ENCODE measurements at places on chromosomes 7 and 10.
A peak's percentile ranks its signal among the peaks of the same experiment; 100 is the strongest.

DNA sequence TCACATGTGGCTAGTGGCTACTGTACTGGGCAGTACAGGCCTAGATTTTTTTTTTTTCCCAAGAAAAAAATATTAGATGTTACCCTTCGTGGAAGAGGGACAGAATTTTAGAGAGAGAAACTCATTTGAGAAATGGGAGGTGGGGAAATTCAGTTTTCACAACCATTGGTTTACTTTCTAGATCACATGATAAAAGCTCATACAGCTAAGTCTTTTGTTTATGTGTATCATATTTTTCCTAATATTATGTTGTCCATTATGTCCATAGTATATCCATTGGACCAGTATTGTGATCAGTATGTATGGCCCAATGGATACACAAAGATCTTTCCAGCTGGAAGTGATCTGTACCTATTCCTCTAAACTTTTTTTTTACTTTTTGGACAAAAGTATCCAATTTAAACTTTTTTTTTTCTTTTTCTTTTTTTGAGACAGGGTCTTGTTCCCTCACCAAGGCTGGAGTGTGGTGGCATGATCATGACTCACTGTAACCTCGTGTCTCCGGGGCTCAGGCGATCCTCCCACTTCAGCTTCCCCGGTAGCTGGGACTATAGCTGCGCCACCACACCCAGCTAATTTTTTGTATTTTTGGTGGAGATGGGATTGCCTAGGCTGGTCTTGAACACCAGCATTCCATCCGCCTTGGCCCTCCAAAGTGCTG is 4.1 kb downstream of the CALU start:
- no peak overlapping the region for H3K4me3 ChIP-seq
- peaks cover 12% of the 10 kb centered on the region for H3K36me3 ChIP-seq
- H3K4me1 ChIP-seq = peaks cover 47% of the 10 kb centered on the region

DNA sequence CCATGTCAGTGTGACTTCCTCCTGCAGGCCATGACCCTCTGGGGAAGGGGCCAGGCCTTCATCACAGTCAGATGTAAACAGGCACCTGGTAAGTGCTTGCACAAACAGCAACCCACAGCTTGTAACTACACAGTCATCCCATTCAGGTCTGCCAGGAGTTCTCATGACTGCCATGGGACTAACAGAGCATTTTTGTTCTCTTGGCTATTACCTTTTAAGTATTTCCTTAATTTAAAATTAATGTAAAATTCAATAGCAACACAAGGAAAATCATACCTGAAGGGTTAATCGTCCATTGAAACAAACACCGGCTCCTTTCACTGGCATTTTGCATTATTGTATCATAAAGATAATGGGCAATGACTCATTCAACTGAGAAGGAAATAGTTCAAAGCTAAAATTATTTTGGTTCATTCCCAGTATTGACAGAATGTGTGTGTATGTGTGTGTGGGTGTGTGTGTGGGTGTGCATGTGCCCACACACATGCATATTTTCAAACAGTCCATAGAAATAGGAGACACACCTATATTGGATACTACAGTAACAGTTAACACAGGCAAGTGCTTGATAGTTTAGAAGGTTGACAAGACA is 307.9 kb downstream of the WDR11 start:
- peaks cover 3% of the 10 kb centered on the region for H3K4me1 ChIP-seq
- H3K27ac ChIP-seq = no peak overlapping the region
- H3K4me3 ChIP-seq = no peak overlapping the region
- DNase-seq = no peak
- H3K27me3 ChIP-seq = peaks cover 1% of the 10 kb centered on the region

- peak; percentile 18 for DNase-seq
- H3K4me1 ChIP-seq = no peaks in the 10 kb centered on the region
- H3K27me3 ChIP-seq = peaks cover 20% of the 10 kb centered on the region
- no peak overlapping the region for H3K4me3 ChIP-seq
- H3K27ac ChIP-seq = no peak overlapping the region
Measured at GRCh38 chr7:23938937-23939552, 229.0 kb downstream of the STK31 start.

- H3K4me1 ChIP-seq = no peaks in the 10 kb centered on the region
- no peaks in the 10 kb centered on the region for H3K36me3 ChIP-seq
- H3K27me3 ChIP-seq = peaks cover 16% of the 10 kb centered on the region
- DNase-seq = no peak
- no peak overlapping the region for H3K27ac ChIP-seq
- H3K4me3 ChIP-seq = no peak overlapping the region
Measured at GRCh38 chr7:37675749-37676148, 7.8 kb upstream of the GPR141 start.

DNA sequence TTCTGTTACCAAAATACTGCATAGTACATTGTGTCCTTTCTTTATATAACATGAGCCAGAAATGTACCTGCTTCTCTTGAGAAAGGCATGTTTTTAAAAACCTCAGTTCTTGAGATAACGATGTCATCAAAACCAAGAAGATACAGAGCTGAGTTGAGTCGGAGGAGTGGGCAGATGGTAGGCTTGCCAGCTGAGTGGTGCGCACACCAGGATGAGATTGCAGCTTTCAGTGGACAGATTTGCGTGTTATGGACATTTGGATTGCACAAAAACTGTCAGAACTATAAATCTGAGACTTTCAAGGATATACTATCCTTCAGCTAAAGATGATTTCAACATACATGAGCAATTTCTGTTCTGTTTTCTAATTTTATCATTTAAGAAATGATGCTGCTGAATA is 25.0 kb downstream of the PRKAR2B start:
- no peak overlapping the region for H3K27ac ChIP-seq
- H3K4me3 ChIP-seq = no peak overlapping the region
- H3K4me1 ChIP-seq = no peaks in the 10 kb centered on the region
- no peaks in the 10 kb centered on the region for H3K27me3 ChIP-seq
- H3K36me3 ChIP-seq = no peaks in the 10 kb centered on the region
- DNase-seq = no peak

DNA sequence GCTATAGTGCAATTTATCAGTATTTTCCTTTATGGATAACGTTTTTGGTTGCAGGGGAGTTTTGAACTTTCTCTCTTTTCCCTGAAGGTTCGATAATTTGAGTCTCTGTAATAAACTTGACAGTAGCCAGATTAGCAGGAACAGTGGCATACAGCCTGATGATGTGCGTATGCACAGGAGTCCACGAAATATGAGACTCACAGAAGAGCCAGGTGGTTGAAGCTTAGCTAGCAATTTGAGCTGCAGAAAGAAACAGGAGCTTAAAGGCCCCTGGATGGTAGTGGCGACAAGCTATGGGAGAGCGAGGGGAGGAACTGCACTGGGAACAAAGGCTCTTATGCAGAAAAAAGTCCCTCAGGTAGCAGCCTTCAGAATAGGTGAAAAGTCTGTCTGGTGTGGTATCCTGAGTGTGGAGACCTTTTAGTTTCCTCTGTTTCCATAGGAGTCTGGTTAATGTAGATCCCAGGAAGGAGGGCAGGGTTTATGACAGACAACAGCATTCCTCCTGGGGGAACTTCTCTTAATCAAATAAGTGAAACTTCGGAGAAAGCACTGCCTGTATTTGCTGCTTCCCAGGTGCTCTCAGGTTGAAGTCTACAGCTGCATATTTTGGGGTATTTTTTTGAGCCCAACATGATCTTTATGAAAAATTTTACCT is 32.7 kb downstream of the FANK1 start:
- no peak for DNase-seq
- H3K4me3 ChIP-seq = no peak overlapping the region
- H3K27ac ChIP-seq = no peak overlapping the region
- H3K4me1 ChIP-seq = no peaks in the 10 kb centered on the region

DNA sequence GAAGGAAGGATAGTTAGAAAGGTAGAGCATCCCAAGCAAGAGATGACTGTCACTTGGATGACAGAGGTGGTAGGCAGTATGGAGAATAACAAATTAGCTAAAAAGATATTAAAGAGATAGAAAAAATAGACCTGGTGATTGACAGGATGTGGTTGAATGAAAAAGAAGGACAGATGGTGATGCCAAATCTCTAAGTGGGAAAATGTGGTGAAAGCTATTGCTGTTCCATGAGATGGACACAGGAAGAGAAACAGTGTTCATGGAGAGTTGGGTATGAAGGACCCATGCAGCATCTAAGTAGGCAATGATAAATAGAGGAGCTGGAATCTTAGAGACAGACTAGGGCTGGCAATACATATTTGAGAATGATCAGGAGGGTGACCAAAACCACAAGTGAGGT is 30.7 kb downstream of the FAM13C start:
- no peak overlapping the region for H3K27ac ChIP-seq
- H3K4me1 ChIP-seq = no peaks in the 10 kb centered on the region
- no peak overlapping the region for H3K4me3 ChIP-seq
- DNase-seq = no peak
- no peaks in the 10 kb centered on the region for H3K36me3 ChIP-seq

DNA sequence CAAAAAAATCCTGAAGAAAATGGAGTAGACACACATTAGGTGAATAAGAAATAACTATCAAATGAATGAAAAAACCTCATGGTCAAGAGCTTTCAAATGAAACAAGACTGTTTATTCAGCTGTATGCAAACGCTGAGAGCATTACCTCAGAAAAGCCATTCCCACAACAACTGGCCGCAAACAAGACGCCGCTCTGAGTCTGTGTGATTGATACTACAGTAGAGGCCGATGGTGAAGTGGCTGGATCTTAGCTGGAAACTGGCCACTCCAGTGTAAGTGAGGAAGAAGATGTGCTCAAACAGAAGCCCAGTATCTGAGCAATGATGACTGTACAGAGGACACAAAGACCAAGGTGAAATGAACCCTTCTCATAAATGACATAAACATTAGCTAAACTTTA is 252.4 kb upstream of the GHITM start:
- peaks cover 13% of the 10 kb centered on the region for H3K27me3 ChIP-seq
- no peaks in the 10 kb centered on the region for H3K4me1 ChIP-seq
- no peak overlapping the region for H3K27ac ChIP-seq
- H3K4me3 ChIP-seq = no peak overlapping the region

DNA sequence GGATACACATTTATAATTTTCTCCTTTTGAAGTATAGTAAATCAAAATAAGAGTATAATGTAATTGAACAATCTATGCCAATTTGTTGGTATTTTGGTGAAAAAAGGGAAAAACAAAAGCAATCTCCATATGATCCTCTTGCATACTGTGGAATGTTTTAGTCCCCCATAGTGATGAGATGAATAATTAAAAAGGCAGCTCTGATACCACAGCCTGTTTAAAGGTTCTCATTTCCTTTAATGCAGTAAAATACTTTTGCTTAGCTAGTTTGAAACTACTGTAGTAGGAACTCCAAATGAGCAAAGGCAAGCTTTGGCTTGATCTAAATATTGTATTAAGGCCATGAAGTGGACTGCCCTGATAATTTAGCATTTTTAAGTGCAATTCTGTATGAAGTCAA is 77.6 kb downstream of the VTI1A start:
- no peak overlapping the region for H3K4me3 ChIP-seq
- no peaks in the 10 kb centered on the region for H3K27me3 ChIP-seq
- no peak for DNase-seq
- peaks cover 28% of the 10 kb centered on the region for H3K4me1 ChIP-seq

DNA sequence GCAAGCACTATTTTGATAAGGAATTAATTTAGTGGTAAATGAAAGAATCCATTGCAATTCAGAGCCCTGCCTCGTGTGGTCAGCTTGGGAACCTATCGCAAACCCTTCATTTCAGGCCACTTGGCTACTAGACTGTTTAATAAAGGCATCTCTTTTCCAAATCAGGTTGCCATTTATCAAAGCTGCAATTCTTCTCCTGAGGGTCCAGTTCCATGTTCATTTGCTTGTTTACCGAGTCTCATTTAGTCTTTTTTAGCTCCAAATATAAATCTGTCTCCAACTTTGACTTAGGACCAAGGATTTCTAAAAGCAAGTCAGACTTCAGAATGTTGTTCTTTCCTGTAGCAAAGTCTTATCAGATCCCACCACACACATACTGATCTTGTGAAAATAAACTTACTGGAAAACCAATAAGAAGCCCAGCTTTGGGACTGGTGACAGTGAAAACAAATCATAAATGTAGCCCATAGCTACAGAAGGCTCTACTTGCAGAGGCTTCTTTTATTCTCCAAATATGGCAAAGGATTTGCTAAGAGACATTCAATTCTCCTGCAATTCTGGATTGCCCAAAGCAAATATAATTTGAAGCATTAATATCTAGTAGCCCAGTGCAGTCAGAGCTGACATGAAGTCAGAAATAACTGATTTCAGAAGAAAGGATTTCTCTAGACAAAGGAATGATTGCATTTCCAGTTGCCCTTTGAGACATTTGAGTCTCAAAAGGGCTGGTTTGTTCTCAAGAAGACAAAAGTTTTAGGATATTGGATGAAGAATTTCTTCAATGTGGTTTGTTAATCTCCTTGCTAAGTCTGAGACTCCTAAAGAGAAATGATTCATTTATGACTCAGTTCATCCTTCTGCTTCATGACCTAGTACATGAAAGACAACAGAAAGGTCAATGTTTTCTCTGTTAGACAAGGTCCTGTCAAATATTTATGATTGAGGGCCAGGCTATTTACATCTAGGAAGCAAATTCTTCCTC is 28.0 kb downstream of the PPP1R3C start:
- peaks cover 2% of the 10 kb centered on the region for H3K27me3 ChIP-seq
- H3K27ac ChIP-seq = no peak overlapping the region
- peaks cover 2% of the 10 kb centered on the region for H3K36me3 ChIP-seq
- H3K4me1 ChIP-seq = no peaks in the 10 kb centered on the region

- H3K4me1 ChIP-seq = peaks cover 7% of the 10 kb centered on the region
- no peaks in the 10 kb centered on the region for H3K36me3 ChIP-seq
- no peaks in the 10 kb centered on the region for H3K27me3 ChIP-seq
- H3K27ac ChIP-seq = no peak overlapping the region
Measured at GRCh38 chr7:24035366-24036032, 248.5 kb upstream of the NPY start.
